ENCODE measurements at places on chromosomes 1 and 21.

GRCh38 chr1:40350391-40350790, 23.1 kb upstream of the SMAP2 start:
- no peak for DNase-seq

DNA sequence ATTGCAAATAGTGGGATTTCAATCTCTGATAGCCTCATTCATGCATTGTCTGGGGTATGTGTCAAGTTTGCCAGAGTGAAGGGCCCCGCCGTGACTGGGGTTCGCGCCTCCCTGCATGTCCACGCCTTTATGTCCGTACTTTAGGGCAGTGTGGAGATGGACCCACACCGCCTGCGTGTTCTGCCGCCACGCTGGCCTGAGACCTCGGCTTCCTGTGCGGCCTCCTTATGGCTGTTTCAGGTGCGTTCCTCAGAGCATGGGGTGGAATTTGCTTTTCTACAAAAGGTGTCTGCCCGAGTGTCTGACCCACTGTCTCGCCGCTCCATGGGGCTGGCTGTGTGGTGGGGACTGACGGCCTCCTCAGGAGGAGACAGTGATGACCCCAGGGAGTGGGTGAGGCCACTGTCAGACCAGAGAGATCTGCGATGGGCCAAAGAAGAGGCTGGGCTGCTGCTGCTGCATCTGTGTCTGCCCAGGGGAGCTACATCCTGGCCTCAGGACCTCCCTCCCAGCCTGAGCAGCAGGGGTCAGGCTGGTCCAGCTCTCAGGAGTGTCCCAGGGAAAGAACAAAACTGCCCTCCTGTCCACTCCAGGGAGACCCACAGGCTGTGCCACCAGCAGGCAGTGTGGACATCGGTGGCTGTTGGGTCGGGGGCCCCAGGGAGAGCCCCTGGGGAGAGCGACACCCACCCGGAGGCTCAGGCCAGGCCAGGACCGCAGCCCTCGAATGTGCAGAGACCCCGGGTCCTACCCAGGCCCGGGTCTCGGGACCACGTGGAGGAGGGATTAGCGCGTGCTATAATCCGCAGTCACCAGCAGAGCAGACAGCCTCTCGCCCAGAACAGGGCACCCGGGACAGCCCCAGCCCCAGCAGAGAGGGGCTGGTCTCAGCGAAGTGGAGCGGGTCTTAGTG, 9.8 kb upstream of the SLC19A1 start:
- DNase-seq, result no peak

GRCh38 chr1:204072931-204073836, at the start of gene SOX13:
Gene SOX13, plus strand, starts transcription at chr1:204073115. Its CDS starts 39,801 bp downstream, at chr1:204112916.
- DNase-seq, result no peak

- DNase-seq, result no peak
Observed at GRCh38 chr1:208420696-208421095, 176.5 kb upstream of the PLXNA2 start.

DNA sequence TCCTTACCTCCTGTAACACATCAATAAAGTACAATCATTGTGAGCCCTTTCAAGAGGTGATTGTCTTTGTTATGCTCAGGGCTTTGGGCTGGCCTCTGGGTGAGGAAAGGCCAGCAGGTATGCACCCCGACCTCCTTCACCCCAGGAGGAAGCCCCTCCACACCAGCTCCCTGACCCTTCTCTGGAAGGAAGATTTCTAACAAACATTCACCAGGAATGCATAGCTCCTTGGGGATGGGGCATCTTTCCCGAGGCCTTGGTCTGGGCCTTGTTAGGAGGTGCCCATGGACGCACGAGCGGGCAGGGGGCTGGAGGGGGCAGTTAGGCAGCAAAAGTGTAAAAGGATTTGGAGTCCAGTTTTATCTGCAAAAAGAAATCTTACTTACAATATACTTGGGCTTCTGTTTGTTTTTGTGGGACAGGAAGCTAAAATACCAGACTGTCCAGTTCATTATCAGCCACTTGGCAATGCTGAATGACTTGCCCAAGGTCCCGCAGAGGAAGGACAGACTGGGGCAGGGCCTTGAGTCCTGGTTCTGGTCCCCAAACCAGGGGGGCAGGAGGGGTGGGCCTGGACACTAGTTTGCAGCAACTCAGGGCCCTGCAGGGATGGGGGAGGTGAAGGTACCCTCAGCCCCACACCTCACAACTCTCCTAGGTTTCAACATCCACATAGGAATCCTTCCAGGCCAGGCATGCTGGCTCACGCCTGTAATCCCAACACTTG, 10.1 kb downstream of the ZC3H12A start:
- DNase-seq, result no peak

Measured in activated naive CD4-positive, alpha-beta T cell (primary cell).